Esophagus squamous epithelium (tissue), 5 donors: ENCODE measurements at places on chromosomes 13 and 19. TPM values are rescaled to one million over a fixed set of nuclear protein-coding genes. Genes with fewer than 3 reads are reported as not detected.

GRCh38 chr13:79910875-79911540 is 429.9 kb downstream of the SPRY2 start:
- no peak for DNase-seq

DNA sequence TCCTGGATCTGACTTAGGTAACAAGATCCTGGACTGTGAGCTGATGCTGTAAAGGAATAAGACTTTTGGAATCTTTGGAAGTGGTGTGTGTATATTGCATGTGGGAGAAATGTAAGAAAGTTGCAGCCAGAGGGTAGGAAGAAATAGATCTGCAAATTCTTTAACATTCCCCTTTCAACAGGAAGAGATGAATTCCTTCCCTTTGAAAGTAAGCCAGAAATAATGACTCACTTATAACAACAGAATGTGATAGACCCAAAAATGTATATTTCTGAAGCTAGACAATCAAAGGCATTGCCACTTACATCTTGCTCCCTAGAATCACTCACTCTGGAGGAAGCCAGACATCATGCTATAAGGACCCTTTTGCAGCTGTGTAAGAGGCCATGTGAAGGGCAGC is 9.8 kb upstream of the SIAH3 start:
- no peak for DNase-seq

ZNF284 gene
- total RNA-seq = 1.9 TPM

KRTDAP gene
- total RNA-seq = 4.6 TPM

DNA sequence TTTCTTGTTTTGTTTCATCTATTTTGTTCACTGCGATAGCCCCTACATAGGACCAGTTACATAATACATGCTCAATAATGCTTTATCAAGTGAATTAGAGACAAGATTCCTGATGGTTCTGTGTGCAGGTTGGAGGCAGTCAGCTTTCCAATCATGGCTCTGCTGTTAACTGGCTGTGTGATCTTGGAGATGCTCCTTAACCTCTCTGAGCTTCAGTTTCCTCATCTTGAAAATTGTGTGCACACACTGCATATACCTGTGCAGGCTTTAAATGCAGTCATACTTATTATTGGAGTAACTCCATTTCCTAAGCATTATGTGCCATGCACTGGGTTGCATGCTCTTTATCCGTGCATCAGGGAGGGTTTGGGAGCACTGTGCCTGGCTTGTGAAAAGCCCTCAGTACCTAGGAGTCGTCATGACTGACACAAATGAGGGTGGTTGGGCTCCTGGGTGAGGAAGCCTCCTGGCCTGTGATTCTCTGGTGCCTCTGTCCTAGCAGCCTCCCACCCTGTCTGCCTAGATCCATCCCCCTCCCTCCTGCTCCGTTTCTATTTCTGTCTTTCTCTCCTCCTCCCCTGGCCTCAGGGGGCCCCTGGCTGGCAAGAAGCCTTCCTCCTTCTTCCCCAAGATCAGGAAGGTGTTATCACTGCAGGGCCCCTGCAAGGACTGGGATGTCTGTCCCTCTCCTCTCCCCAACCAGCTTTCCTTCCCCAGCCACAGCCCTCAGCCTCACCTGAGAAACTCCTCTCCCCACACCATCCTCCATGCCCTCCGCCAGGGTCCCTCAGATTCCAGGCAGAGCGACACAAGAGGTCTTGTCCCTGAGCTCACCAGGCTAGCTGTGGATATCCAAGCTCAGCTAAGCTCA is 8.7 kb downstream of the IFNL1 start:
- no peak for DNase-seq

DNA sequence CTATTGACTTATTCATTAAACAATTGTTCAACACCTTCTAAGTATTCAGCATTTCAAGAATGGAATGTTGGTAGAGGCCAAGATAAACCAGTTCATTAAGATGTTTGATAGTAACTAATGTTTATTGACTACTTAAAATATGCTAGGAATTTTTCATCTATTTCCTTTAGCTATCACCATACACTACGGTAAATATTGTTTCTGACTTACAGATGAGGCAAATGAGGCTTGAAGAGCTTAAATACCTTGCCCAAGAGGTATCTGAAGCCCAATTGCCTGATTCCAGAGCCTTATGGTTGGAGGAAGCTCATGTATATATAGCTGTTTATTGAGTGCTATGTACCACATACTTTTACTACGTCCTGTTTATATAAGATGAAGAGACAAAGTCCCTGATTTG is 286.2 kb downstream of the NDFIP2 start:
- DNase-seq = no peak

- DNase-seq = no peak
Observed at GRCh38 chr19:16232127-16232526, 34.4 kb downstream of the AP1M1 start.

VSTM1 gene
- total RNA-seq = not detected

DNA sequence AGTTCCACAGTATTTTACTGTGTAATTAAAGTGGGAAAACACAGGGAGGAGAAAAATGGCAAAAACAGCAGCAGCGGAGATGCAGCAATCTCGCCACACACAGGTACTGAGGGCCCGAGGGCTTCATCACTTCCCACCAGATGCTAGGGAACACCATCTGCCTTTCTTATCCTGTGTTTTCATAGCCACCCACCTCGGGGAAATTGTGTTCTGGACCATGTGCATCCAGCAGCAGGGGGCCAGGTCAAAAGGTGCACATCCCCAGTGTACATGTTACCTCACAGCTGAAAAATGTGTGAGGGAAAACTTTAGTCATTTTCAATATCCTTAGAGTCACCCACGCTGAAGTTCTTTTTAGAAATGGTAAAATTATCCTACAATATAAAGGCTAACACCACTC is 30.2 kb downstream of the PDCD5 start:
- DNase-seq = no peak

CDC42EP5 gene
- 6.0 TPM for total RNA-seq

GRCh38 chr13:41267106-41267505 is 3.7 kb upstream of the MTRF1 start:
- DNase-seq = no peak

ATP1A3 gene
- total RNA-seq = not detected

- DNase-seq = no peak
Observed at GRCh38 chr13:48220592-48220980, 12.4 kb upstream of the ITM2B start.

- no peak for DNase-seq
Observed at GRCh38 chr13:60012488-60012887, 151.2 kb downstream of the DIAPH3 start.

DNA sequence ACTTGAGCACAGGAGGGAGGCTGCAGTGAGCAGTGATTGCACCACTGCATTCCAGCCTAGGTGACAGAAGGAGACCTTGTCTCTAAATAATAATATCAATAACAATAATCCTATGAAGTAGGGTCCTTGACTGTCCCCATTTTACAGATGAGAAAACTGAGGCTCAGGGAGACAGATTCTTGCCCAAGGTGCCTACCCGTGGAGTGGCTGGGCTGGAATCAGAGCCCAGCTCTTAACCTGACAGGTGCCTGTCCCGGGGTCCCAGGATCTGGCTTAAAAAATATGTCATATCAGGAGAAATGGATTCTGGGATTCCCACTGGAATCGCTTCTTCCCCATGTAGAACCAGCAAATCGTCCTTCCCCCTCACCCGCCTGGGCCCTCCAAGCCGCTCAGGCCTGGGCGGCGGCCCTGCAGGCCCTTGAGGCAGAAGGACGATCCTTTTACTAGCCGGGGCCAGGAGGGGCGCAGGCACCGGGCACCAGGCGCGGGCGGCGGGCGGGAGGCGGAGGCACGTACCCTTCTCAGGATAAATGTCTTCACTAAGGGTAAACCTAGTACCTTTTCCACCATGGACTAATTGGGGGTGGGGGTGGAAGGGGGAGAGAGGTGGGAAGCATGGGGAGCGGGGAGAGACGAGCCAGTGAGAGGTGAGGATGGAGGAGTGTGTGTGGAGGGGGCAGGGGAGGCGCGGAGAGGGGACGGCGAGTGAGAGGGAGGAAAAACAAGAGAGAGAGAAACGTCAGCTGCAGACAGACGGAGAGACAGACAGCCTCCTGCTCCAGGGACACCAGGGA is 60.6 kb downstream of the COLGALT1 start:
- no peak for DNase-seq

- no peak for DNase-seq
Observed at GRCh38 chr13:40371531-40372125, 294.8 kb downstream of the FOXO1 start.

- no peak for DNase-seq
Observed at GRCh38 chr13:29319451-29319850, 276.0 kb downstream of the SLC7A1 start.

DNA sequence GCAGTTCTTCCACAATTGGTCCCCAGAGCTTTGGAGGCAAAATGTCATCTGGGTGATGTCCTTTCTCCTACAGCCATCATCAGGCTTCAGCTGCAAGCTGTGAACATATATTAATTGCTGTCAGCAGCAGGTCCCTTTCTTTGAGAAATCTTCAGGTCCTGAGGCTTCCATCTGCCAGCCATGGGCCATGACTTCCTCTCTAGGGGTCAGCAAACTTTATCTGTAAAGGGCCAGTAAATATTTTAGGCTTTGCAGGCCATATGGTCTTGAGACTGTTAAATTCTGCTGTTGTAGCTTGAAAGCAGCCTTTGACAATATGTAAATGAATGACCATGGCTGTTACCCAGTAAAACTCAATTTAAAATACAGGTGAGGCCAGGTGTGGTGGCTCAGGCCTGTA is 27.1 kb downstream of the SERP2 start:
- no peak for DNase-seq

DNA sequence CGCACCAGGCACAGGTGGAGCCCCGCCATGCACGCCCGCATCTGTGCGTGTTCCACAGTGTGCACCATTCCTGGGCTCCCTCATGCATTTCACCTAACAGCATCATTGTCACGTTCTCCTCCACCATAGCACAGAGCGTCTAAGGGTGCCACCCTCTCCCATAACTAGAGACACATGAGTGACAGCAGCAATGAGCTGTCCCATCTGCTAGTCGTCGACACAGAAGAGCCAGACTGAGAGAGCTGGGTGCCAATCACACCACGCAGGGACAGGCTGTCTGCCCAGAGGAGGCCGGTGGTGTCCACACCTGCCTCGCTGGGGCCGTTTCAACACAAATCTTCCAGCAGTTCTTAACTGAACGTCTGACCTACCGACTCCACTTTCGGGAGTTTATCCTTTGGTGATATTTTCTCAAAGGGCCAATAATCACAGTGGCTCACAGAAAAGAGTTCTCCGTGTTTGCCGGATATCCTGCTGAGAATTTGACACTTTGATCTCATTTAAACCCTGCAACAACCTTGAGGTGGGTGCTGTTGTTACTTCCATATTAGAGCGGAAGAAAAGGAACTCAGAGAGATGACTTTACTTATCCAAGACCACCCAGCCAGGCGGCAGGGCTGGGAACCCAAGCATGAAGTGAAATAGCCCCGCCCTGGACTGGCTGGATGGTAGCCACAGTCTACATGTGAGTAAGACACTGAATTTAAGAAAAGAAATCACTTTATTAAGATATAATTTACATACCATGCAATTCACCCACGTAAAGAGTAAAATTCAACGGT is 16.2 kb downstream of the CLEC11A start:
- no peak for DNase-seq

ELANE gene
- not detected for total RNA-seq

DNA sequence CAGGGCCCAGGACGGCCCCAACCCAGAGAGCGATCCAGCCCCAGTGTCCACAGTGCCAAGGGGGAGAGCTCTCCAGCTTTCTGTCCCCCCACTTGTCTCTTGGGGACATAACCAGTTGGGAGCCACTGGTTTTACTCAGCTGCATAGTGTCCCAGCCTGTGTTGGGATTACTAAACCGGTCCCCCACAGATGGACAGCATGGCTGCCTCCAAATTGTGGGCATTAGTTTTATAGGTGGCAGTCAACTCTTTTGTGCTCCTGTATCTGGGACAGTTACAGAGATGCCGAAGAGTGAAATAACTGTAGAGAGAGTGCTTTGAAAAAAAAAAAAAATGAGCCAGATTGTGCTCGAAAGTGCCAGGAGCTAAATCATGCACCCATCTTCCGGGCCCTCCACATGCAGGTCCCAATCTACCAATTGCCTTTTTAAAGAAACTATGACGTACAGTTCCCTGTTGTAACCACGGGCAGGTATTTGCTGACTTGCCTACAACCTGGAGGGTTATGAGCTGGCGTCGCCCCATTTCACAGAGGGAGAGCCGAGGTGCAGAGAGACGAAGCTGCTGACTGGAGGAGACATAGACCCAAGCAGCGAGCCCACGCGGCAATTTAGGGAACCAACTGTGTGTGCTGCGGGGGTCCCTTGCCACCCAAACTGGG is 2.4 kb upstream of the NFIC start:
- no peak for DNase-seq

GRCh38 chr19:33299051-33299688 is 3.2 kb downstream of the CEBPA start:
- no peak for DNase-seq

ZNF177 gene
- total RNA-seq = not detected

DNA sequence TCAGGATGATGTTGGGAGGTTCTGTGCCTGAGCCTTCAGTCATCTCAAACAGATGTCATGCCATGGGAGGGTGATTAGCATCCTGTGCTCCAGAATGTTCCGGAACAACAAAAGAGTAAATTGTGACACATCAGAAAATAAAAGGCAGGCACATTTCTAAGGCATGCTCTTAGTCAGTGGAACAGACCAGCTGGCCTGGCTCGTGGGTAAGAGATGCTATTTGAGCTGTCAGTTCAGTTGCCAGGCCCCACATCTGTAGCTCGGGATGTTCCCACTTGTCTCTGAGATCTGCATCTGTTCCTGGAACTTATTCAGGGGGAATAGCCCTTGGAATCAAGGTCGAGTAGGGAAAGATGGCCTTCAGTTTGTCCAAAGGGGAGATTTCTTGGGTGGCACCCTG is 26.0 kb downstream of the OLFM4 start:
- no peak for DNase-seq

GRCh38 chr13:92451060-92451459 is 775.5 kb upstream of the GPC6 start:
- DNase-seq = no peak

HSD11B1L gene
- 8.5 TPM for total RNA-seq

DNA sequence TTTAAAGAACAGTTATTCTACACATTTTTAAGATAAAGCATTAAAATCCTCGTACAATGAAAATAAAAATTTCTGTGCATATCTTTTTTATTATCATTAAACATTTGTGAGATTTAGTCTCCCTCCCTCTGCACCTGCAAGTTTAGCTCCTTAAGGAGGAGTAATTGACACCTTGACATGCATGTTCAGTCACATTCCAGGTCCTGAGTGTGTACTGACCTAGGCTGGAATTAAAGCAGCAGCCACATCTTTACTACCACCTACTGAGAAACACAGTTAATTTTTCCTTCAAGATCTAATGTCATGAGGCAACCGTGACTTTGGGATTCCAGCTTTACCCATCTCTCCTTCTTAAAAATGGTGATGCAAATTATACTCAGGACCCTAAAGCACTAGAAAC is 123.1 kb upstream of the FREM2 start:
- no peak for DNase-seq
